ENCODE measurements at places on chromosomes 2 and 18.
A peak's percentile ranks its signal among the peaks of the same experiment; 100 is the strongest.

GRCh38 chr2:127219171-127220070 lies 678 bp downstream of the CYP27C1 start:
- DNase-seq = no peak

DNA sequence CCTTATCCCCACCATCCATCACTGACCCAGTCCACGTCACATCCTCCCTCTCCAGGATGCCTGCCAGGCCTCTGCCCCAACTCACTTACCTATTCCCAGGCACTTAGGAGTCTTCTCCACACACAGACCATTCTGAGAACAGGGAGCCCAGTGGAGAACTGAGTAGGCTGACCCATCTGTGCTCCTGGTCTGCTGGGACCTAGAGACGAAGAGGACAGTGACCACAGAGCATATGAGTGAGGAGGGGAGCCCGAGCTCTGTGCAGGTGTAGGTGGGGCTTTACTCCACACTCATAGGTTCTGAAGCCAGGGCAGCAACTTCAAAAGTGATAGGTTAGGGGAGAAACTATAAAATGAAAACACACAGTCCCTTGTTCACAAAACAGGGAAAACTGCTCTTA lies 130.0 kb downstream of the NDUFA10 start:
- DNase-seq = no peak

DNA sequence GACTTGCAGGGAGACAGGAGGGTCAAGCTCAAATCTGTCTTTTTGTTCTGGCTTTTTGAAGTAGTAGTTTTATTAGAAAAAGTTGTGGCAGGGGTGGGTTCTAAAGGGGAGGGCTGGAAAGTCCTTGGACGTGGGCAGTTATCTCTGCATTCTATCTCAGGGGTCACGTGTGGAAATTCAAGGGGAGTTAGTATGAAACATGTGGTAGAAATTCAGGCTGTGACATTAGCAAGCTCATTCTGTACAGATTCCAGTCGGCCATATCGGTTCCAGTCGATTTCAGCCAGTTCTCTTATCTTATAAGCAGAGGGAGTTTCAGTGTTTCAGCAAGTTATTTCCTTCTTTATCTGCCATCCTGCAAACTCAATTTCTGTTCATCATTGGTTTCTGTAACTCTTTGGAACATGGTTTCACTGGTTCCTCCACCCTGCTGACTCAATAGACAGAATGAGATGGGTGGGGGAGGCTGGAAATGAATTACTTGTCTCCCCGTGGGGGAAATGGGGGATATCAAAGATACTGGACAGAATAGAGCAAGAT lies 53.0 kb downstream of the RAB27B start:
- DNase-seq = no peak

GRCh38 chr2:71463342-71463654 lies 9.9 kb downstream of the DYSF start:
- no peak for DNase-seq

DNA sequence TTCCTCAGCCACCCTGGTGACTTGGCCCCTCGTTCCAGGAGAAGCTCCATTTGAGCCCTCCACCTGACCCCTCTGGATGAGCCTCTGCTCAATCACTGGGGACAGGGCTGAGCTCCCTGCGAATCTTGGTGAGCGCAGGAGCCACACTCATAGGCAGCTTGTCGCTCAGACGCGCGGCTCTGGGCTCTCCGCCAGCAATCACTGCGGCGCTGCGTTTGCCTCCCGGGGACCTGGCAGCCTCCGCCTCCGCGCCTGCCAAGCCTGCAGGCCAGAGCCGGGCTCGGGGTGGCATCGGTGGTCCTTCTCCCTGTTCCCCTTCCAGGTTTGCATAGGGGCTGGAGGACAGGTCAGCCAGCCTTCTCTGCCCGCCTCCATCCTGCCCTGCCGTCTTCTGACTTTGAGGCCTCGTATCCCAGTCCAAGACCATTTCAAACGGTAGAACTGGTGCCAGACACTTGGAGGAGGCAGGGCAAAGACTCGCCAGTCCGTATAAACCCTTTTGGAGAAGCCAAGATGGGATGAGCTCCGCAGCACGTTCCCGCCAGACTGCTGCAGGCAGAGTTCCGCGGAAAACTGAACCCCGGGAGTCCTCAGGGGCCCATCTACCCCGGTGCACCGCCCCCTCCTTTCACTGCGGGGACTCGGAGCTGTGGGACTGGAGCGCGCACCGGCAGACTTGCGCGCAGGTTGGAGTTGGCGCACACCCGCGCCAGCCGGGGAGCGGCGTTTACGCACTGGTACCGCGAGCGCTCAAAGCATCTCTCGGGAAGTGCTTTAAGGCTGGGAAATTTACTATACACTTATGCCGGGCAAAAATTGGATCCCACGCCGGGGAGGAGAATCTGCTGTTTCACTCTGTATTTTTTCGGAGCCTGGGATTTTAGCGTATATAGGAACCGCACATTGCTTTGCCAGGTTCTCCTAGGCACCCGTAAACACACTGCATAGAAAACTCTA lies 1.1 kb upstream of the TACR1 start:
- DNase-seq = no peak

DNA sequence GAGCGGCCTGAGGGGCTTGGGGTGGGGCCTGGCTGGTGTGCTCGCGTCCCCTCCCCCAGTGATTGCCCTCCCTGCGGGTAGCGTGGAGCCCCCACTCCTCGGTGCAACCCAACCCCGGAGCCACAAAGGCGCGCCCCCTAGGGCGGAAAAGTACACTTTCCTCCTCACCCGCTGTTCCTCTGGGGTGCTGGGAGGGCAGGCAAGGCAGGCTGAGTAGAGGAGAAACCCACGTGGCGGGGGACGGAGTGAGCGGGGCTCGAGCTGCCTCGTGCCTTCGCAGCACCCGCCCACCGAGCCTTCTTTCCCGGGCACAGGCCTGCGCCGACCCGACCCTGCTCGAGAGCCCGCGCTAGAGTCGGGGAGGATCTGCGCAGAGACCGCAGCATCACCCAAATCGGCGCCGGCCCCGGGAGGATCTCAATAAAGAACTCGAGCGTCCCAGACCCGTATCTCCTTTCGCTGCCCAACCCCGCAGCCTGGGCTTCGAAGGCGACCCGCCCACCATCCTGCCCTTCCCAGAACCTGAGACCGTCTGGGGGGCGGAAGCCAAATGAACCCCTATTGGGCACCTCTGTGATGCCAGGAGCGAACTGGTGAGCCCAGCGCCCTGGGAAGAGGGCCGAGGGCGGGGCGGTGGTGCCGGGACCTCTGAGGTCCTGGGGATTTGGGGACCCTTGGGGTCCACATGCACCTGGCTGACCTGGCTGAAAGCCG lies 1.5 kb downstream of the UCN start:
- peak; percentile 11 for DNase-seq

GRCh38 chr18:54269893-54270844 lies 852 bp downstream of the POLI start:
- DNase-seq = no peak

Data from activated CD8-positive, alpha-beta memory T cell treated with anti-CD3 and anti-CD28 coated beads for 1 hour (primary cell).